ENCODE measurements at places on chromosomes 5 and 9.

- DNase-seq = no peak
These were observed 112.2 kb upstream of the SHB start for GRCh38 chr9:38181232-38181631.

GRCh38 chr9:116587919-116588318 is 99.2 kb upstream of the TRIM32 start:
- DNase-seq = no peak

GRCh38 chr5:74895906-74896305 is 29.7 kb upstream of the FAM169A start:
- no peak for DNase-seq

DNA sequence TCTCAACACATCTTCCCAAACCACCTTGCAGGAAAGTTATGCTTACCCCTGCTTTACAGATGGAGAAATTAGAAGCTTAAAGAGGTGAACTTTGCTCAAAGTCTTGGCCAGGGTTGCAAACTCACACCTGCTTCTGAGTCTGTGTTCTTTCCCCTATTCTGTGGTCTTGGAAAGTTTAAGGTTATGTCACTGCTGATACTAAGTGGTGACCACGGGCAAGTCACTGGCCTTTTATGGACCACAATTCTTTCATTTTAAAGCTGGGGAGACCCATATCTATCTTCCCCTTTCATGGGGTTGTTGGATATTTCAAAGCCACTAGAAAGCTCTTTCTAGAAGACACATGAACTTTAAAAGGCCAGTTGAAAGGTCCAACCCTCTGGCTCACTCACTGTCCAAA is 95.4 kb upstream of the KLF4 start:
- no peak for DNase-seq

- no peak for DNase-seq
These were observed 76.6 kb downstream of the ZNF618 start for GRCh38 chr9:113952676-113953075.

DNA sequence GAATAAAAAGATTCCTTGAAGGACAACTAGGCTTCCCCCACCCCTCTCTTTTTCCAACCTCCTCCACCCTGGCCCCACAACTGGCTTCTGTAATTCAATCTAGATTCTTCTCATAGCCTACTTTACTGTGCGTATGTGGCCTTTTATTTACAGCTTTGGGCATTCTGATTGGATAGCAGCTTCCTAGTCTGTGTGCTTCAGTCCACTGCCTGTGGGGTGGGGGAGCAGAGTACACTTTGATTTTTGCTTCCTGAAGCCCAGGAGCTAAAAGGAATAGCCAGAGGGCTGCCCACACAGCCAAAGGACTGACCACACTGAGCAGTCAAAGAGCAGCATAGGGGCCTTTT is 30.4 kb downstream of the RUSC2 start:
- no peak for DNase-seq

DNA sequence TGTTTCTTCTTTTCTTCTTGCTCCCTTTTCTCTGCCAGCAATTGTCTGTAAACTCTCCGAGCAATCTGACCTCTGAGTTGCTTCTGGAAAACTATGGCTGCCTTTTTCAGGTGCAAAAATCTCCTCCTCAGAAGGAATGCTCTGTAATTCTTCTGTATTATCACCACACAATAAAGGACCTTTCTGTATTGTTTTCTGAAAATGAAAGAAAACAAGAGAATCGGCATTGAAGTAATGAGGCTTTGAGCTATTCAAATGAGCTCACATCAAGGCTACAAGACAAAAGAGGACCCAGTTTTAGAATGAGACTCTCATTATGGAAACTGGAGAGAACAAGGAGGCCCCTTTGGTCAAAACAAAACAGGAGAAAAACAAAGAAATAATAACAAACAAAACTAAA is 86.2 kb upstream of the RETREG1 start:
- no peak for DNase-seq

GRCh38 chr5:108786806-108787483 is 39.2 kb downstream of the FER start:
- no peak for DNase-seq

Data from psoas muscle (tissue), 8 donors.